ENCODE measurements at places on chromosomes 2 and 18.

GRCh38 chr2:42783511-42783910 lies 8.9 kb downstream of the HAAO start:
- DNase-seq = no peak

GRCh38 chr2:67337903-67338302 lies 59.2 kb upstream of the ETAA1 start:
- DNase-seq = no peak

DNA sequence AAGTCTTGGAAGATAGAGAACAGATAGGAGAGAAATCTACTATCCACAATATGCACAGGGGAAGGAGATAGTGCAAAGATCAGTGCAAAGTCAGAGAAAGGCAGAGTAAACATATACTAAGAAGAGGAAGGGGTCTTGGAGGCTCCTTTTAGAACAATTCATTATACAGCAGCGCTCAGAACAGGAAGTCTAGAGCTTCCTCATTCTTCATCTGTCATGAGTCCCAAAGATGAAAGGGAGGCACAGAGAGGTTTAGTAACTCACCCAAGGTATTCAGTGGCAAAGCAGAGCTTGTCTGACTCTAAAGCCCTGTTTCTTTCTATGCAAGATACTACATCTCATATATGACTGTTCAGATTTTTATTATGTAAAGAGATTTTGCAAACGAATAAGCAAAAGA lies 1.4 kb downstream of the SP110 start:
- DNase-seq = no peak

DNA sequence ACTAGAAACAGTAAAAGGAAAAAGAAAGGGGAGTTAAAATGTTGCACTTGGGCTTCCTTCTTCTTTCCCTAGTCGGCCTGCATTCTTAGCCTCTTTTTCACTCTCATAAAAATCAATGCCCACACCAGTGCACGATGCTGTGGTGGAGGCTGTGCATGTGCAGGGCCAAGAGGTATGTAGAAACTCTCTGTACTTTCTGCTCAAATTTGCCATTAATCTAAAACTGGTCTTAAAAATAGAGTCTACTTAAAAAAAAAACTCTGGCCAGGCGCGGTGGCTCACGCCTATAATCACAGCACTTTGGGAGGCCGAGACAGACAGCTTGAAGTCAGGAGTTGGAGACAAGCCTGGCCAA lies 11.1 kb downstream of the TRAPPC8 start:
- DNase-seq = no peak

- no peak for DNase-seq
Observed at GRCh38 chr2:98736464-98736889, 5.5 kb upstream of the MGAT4A start.

GRCh38 chr2:59176737-59177136 lies 935.6 kb upstream of the FANCL start:
- no peak for DNase-seq

GRCh38 chr18:55465313-55465712 lies 122.7 kb downstream of the TCF4 start:
- DNase-seq = no peak

- no peak for DNase-seq
Observed at GRCh38 chr2:46784278-46784677, 131.3 kb downstream of the MCFD2 start.

- no peak for DNase-seq
Observed at GRCh38 chr2:25539136-25539535, 134.2 kb downstream of the DTNB start.

DNA sequence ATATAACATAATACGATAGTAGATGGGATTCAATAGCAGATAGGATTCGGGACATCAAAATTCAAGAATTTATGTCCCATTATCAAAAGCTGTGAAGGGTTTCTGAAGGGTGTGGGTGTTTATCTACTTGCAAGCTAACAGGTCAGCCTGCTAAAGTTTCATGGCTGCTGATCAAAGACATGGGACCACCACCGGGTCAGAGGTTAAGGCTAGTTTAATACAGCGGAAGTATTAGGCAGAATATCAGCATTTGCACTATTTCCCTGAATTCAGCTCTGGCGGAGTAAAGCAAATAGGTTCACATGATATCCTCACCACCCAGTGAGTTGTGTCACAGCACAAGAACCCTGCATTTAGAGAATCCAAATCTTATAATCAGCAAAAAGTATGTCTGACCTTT lies 82.5 kb downstream of the DSEL start:
- no peak for DNase-seq

DNA sequence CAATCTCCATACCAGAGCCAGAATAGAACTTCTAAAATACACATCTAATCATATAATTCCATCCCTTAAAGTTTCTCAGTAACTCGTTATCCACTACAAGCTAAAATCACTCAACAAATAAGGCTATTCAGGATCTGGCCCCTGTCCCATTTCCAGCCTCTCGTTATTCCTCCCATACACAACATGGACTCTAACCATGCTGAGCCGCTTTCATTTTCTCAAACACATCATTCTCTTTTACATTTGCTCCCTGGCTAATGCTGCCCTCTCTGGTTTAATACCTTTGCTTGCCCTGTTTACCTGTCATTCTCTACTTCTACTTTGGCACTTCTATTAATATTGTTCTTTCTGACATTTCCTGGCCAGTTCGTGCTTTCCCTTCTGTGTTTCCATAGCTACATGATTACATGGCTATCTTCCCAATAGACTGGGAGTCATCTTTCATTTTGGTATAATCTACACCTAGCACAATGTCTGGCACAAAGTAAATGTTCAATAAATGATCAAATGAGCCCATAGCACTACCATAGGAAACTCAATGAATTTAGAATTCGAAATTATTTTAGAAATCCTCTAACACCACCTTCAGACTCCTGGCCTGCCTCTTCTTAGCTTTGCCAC lies 163.6 kb upstream of the VRK2 start:
- no peak for DNase-seq

DNA sequence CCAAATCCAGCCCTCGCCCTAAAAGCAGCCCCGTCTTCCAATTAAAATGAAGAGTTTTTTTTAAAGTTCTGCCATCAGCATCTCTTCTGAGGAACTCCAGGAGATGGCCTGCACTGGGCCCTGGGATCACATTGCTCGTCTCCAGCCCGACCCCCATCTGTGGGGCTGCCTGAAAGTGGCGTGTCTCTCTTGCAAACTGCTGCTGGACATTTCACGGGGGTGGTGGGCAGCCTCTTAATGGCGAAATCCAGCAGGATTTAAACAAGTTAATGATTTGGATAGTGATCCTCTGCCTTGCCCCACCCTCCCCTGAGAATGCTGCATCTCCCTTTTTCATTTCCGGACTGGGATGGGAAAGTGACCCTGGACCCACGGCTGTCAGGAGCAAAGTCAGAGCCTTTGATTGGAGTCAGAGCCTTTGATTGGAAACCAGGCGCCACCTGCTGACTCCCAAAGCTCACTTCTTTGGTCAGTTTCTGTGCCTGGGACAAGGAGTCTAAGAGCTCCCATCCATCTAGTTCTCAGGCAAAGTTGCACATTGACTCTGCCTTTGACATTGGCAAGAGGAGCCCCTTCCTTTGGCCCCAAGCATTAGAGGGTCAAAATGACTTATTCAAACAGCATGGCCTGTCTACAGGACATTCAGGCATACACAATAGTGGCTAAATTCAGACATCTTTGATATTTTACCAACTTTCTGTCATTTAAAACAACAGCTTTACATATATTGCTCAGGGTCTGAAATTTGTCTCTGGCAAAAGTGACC lies 155.2 kb downstream of the SH3BP4 start:
- no peak for DNase-seq

GRCh38 chr2:120766470-120767351 lies 31.0 kb downstream of the GLI2 start:
- no peak for DNase-seq

- no peak for DNase-seq
Observed at GRCh38 chr18:26655525-26656430, 107.4 kb upstream of the KCTD1 start.

- DNase-seq = no peak
Observed at GRCh38 chr2:85997017-85997970, 108.4 kb downstream of the POLR1A start.

GRCh38 chr2:137797641-137798040 lies 166.6 kb upstream of the HNMT start:
- no peak for DNase-seq

GRCh38 chr2:113834051-113834730 lies 55.7 kb upstream of the ACTR3 start:
- no peak for DNase-seq

DNA sequence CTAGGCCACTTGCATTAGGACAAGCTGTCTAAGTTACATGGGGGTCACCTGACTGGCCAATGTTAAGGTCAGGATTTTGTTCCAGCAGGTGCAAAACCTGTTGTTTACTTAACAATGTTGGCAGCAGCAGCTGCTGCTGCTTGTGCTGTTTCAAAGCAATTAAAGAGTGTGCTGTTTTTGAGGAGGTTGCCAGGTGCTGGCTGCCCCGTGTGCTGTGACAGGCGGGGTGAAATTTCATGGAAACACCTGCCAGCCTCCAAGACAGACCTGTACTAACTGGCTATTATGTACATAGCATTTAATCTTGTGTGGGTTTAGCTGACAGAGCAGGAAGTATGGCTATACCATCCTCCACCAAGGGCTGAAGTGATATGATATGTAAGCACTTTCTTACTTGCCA lies 224.9 kb downstream of the ASXL3 start:
- no peak for DNase-seq

DNA sequence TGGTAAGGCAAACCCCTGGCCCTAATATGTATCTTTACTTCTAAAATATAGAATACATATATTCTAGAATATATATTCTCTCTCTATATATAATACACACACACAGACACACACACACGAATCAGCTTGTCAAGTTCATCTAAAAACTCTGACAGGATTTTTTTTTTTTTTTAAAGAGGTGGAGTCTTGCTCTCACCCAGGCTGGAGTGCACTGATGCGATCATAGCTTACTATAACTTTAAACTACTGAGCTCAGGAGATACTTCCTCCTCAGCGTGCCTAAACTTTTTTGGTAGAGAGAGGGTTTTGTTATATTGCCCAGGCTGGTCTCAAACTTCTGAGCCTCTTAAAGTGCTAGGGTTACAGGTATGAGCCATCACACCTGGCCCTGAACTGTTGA lies 45.2 kb downstream of the DOK1 start:
- DNase-seq = no peak

GRCh38 chr2:202636213-202636513 lies 1.4 kb downstream of the FAM117B start:
- DNase-seq = no peak

DNA sequence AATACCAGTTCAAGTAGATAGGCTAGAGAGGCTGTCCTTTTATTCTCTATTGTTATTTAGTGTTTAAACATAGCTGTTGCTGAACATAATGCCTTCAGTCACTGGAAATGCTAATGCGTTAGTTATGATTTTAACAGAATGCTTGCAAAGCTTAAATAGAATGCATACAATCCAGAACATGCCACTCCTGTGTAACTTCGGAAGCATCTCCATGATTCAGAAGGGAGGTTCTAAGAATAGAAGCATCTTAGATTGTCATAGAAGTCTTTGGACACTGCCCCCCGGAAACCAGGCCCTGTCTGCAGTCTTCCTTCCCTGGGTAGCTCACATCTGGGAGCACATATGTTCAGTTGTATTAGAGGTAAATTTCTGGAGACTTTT lies 73.2 kb downstream of the ZNF532 start:
- no peak for DNase-seq

DNA sequence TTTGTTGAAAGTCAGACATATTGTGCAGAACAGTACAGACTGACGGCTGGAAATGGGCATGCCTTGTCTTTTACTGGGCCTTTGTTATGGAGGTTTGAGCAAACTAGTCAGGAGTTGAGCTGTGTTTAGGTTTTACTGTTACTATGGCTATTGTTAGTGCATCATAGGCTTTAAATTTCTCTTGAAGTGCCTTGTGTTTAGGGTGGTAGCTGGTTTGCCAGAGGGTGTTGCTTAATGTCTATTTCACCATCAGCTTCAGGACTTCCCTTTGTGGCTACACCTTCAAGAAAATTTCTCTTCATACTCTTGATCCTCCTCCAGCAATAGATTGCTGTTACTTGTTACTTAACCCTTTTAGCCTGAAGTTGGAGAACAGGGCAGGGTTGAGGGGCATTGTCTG lies 104.6 kb downstream of the CAPN13 start:
- DNase-seq = no peak

- DNase-seq = no peak
Observed at GRCh38 chr2:64629329-64629781, 24.4 kb downstream of the SERTAD2 start.

DNA sequence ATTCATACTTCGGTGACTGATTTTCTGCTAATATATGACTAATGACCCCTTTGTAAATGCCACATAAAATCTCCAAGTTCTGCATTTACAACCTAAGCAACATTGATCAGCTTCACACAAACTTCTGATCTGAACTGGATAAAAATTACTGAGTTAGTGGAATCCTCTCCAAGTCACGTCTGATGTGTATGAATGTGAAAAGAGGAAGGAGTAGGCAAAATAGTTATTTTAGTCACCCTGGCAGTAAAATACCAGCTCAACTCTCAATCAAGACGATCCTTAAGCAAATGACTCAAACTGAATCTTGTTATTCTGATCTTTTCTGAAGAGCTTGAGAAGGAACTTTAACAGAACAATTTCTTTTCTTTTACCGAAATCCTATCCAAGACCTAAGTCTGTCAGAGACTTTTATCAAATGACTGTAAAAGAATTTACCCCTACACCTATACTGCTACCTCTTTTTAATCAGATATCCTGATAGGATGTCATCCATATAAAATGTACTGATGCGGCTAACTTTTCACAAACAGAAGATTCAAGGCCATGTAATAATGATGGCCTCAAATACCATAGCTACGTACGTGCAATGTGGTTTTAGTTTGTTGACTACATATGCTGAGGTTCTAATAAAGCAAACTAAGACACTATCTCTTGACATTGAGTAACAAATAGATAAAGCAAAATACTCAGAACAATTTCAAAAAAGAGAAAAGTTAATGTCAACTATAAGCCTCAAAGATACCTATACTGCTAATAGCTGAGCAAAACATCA lies 23.7 kb downstream of the CUL3 start:
- no peak for DNase-seq

GRCh38 chr2:20203072-20203471 lies 21.9 kb downstream of the SDC1 start:
- DNase-seq = no peak

GRCh38 chr18:24915547-24915946 lies 436.4 kb downstream of the ZNF521 start:
- DNase-seq = no peak

DNA sequence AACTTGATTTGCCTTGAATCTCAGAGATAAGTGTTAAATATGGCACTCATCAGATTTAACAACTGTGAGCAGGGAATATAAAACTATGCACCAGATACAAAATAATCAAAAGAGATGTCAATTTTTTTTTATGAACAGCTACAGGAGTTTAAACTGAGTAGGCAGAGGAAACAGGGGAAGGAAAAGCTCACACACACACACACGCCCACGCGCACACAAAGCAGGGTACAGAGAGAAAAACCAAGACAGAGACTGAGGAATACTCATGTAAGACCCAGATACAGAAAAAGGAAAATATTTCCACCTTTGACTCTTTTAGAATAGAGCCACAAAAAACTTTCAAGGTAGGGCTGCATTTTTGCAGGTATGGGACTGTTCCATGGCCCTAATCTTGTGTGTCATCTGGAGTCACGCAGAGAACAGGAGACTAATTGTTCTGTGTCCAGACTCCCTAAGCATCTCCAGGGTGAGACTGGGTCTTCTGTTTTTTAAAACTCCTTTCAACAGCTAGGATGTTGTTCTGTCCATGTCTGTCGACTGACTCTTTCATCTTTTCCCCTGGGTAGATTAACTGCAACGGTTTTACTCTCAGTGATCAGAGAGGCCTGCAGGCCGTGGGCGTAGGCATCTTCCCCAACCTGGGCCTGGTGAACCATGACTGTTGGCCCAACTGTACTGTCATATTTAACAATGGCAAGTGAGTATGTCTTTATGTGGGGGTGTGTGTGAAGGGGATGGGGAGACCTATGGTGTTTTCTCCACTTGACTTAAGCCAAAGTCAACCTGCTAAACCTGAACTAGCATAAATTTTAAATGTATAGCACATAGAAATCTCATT lies 23.0 kb downstream of the SMYD1 start:
- no peak for DNase-seq
